ENCODE measurements at places on chromosomes 4 and X. TPM values are rescaled to one million over a fixed set of nuclear protein-coding genes. Genes with fewer than 3 reads are reported as not detected.

- no peak overlapping the region for H3K27ac ChIP-seq
- H3K4me1 ChIP-seq: peaks cover 4% of the 10 kb centered on the region
- no peak for DNase-seq
- no peaks in the 10 kb centered on the region for H3K36me3 ChIP-seq
- no peaks in the 10 kb centered on the region for H3K27me3 ChIP-seq
- H3K4me3 ChIP-seq: no peak overlapping the region
Observed at GRCh38 chr4:113881256-113881655, 98.2 kb downstream of the ARSJ start.

GRCh38 chrX:37967714-37968113 lies 38.6 kb upstream of the SYTL5 start:
- no peaks in the 10 kb centered on the region for H3K27me3 ChIP-seq
- no peak for DNase-seq
- no peaks in the 10 kb centered on the region for H3K4me1 ChIP-seq
- H3K36me3 ChIP-seq: no peaks in the 10 kb centered on the region
- no peak overlapping the region for H3K27ac ChIP-seq

NAT8L gene
- total RNA-seq: 0.19 TPM

FHDC1 gene
- 0.07 TPM for total RNA-seq

DNA sequence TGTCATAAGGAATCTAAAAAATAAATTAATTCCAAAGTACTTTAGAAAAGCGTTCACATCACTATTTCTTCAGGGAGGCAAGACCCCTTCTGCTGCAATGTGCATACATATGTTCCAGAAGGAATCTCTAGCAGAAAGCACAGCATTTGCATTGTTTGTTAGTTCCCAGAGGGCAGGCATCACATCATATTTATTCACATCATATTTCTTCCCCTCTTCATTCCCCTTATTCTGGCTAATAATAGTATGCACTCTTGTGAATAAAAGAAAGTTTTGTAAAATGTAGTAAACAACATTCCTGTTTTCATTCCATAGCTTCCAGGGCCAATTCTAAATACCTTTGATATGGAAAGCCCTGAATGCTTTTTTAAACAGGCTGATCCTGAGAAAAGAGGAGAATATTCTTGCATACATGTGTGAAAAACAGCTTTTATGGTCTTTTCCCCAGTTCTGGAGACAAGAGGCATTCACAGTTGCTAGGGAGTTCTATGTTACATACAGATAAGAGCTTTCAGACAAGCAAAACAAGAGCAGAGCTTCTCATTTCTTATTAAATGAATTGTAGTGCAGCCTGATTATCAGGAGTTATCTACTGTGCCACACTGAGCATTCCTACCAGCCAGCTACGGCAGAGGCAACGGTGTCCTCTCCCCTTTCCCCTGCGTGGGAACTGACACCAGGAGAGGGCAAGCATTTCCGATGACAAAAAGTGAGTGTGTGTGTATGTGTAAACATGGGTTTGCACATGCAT lies 15.2 kb downstream of the GATB start:
- no peak overlapping the region for H3K27ac ChIP-seq
- no peak overlapping the region for H3K4me3 ChIP-seq
- H3K4me1 ChIP-seq: peaks cover 3% of the 10 kb centered on the region

C4orf54 gene
- total RNA-seq: not detected

DNA sequence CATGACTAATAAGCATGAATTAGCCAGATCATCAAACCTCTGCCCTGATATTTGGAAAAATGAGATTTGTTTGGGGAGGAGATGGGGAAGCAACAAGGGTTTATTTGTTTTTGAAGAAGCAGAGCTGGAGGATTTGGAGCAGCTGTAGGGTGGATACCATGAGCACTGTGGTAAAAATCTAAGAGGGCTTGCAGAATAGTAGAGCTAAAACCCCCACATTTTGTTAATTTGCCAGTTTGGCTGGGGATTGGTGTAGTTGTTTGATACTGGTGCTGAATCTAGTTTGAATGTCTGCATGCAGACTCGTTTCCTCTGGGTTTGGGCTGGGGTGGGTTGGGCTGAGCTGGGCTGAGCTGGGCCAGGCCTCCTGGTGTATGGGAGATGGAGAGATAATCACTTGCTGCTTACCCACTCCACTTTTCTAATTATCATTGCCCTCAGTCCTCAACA lies 43.7 kb downstream of the SMAD1 start:
- no peak overlapping the region for H3K4me3 ChIP-seq
- no peak for DNase-seq
- H3K36me3 ChIP-seq: no peaks in the 10 kb centered on the region
- no peaks in the 10 kb centered on the region for H3K4me1 ChIP-seq
- H3K27me3 ChIP-seq: no peaks in the 10 kb centered on the region

DNA sequence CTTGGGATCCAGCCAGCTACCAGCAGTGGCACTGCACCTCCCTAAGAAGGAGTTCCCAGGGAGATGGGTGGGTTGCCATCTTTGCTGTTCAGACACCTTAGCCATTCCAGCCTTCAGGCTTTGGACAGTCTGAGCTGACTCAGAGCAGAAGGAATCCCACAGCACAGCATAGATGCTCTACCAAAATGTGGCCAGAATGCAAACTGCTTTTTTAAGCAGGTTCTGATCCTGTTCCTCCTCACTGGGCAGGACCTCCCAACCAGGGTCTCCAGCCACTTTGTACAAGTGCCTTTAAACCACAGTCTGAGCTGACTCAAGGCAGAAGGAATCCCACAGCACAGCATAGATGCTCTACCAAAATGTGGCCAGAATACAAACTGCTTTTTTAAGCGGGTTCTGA lies 209.0 kb downstream of the NPNT start:
- H3K27me3 ChIP-seq: no peaks in the 10 kb centered on the region
- no peak overlapping the region for H3K4me3 ChIP-seq
- no peaks in the 10 kb centered on the region for H3K4me1 ChIP-seq
- no peak for DNase-seq

XAGE1A gene
- not detected for total RNA-seq

DNA sequence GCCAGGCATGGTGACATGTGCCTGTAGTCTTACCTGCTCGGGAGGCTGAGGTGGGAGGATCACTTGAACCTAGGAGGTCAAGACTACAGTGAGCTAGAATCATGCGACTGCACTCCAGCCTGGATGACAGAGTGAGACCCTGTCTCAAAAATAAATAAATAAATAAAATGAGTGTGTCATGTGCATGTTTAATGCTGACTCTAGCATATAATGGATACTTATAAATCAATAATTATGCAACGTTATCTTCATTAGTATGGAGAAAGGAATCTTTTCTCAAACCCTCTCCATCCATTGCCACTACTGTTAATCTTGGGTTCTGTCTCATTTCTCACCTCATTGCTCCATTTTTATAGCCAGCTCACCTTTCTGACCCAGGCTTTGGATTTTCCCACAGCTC lies 189.5 kb upstream of the RPL34 start:
- H3K4me3 ChIP-seq: no peak overlapping the region
- H3K36me3 ChIP-seq: no peaks in the 10 kb centered on the region
- peaks cover 53% of the 10 kb centered on the region for H3K4me1 ChIP-seq
- H3K27me3 ChIP-seq: peaks cover 8% of the 10 kb centered on the region
- H3K27ac ChIP-seq: no peak overlapping the region

GRCh38 chr4:21819086-21819485 lies 129.5 kb downstream of the KCNIP4 start:
- no peaks in the 10 kb centered on the region for H3K27me3 ChIP-seq
- no peaks in the 10 kb centered on the region for H3K4me1 ChIP-seq
- H3K27ac ChIP-seq: no peak overlapping the region
- H3K4me3 ChIP-seq: no peak overlapping the region

SHROOM3 gene
- not detected for total RNA-seq

UNC5C gene
- total RNA-seq: not detected

GRCh38 chr4:80711956-80712355 lies 318.6 kb upstream of the BMP3 start:
- H3K36me3 ChIP-seq: no peaks in the 10 kb centered on the region
- H3K27me3 ChIP-seq: no peaks in the 10 kb centered on the region
- no peak for DNase-seq
- H3K27ac ChIP-seq: no peak overlapping the region

- H3K27ac ChIP-seq: no peak overlapping the region
- H3K36me3 ChIP-seq: peaks cover 4% of the 10 kb centered on the region
- peaks cover 4% of the 10 kb centered on the region for H3K4me1 ChIP-seq
- no peak for DNase-seq
Observed at GRCh38 chr4:6668391-6668790, 25.3 kb upstream of the S100P start.

SSX1 gene
- total RNA-seq: not detected

Data from activated CD4-positive, alpha-beta memory T cell treated with anti-CD3 and anti-CD28 coated beads for 36 hours (primary cell).